Central memory CD4-positive, alpha-beta T cell (primary cell): ENCODE measurements at places on chromosomes 3 and 15.

DNA sequence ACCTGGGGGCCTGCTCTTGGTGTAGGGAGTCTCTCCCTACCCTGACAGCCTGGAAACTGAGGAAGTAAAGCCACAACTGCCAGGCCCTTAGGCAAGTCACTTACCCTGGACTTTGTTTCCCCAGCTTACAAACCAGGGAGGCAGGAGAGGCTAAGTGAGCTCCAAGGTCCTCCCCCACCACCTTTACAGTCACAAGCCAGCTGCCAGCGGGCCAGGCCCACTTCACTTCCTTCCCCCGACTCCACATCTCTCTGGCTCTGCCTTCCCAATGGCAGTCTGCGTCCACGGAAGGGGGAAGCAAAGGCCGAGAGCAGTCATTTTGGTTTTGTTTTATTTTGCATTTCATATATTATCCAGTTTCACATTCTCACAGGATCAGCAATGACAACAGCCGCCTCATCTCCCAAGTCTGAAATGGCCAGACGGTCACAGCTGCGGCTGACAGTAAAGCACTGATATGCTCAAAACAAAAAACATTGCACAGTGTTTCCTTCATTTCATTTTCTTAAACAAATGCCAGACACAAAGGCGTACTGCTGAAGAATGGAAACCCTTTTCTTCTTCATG, 35.7 kb downstream of the RBPMS2 start:
- no peak for DNase-seq

- DNase-seq = no peak
Observed at GRCh38 chr15:53536479-53537120, 222.9 kb downstream of the WDR72 start.

- no peak for DNase-seq
Observed at GRCh38 chr3:42057561-42058211, 33.5 kb upstream of the TRAK1 start.

GRCh38 chr3:36669764-36670163, 94.6 kb downstream of the DCLK3 start:
- no peak for DNase-seq

DNA sequence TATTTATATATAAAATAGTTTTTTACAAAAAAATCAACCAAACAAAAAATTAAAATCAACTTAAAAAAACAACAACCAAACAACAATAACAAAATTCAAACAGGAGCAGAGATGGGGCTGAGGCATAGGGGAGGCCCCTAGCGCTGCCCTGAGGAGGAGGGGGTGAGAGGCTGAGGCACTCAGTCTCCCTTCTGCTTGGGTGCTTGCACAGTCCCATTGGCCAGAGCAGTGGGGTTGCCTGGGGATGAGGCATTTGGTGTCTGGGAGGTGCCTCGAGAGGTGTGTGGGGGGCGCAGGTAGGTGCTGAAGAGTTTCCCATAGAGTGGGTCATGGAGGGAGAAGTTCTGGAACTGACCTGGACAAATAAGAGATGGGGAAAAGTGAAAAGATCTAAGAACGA, 8.0 kb downstream of the LPCAT4 start:
- DNase-seq = no peak

GRCh38 chr15:80778964-80779657, at the start of gene CEMIP:
CEMIP (plus strand) TSS chr15:80779370; CDS start chr15:80873880, 94,510 bp downstream.
- no peak for DNase-seq

GRCh38 chr15:38129531-38130204, 123.0 kb upstream of the SPRED1 start:
- no peak for DNase-seq

DNA sequence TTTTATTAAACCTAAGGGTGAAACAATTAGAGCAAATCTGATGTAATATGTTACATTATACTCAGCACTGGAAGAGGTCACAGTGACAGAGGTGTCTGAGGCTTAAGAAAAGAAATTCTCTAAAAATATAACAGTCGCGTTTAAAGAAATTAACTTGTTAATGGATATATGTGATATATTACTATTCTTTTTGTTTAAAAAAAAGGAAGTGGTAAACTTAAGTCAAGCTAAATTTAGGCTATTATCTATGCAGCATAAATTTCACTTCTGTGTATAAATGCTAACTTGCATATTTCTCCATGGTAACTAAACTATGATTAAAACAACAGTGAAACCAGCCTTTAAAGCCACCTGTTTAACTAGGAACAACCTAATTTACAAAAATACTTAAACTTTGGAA, 191.3 kb downstream of the FOXP1 start:
- DNase-seq = peak; percentile 16

GRCh38 chr15:82114660-82115059, 68.8 kb upstream of the MEX3B start:
- no peak for DNase-seq
